ENCODE measurements at places on chromosomes 5 and 9. TPM values are rescaled to one million over a fixed set of nuclear protein-coding genes. Genes with fewer than 3 reads are reported as not detected.

The WHRN gene
- 6.9 TPM for total RNA-seq

The PCDHGA12 gene
- total RNA-seq: not detected

The SLC46A2 gene
- not detected for total RNA-seq

The COL15A1 gene
- 0.39 TPM for total RNA-seq

The LIFR gene
- total RNA-seq: 6.5 TPM

The UBE2QL1 gene
- 0.14 TPM for total RNA-seq

The IL13 gene
- total RNA-seq: not detected

The TRPM3 gene
- total RNA-seq: not detected

The CFAP90 gene
- total RNA-seq: 0.59 TPM

The OSMR gene
- total RNA-seq: 72.5 TPM

The NRARP gene
- 4.1 TPM for total RNA-seq

The GPR151 gene
- not detected for total RNA-seq
